D721Med (cell line): ENCODE measurements at places on chromosomes 2 and 18.

DNA sequence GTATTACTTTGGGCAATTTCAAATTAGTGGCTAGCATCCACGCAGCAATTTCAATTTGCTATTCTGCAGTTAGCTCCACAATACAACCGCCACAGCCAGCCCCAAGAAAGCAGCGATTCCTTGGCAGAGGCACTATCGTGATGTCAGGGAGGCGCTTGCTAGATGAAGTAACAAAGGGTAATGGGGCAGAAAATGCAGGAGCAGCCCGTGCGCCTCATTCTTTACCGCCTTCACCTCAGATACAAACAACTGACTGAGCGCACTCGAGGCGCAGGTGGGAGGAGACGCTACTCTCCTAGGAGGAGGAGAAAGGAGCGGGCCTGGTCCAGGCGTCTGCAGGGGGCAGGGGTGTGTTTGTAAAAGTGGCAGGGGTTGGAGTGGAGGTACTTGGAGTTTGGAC is 76.9 kb upstream of the ASB18 start:
- DNase-seq: no peak

DNA sequence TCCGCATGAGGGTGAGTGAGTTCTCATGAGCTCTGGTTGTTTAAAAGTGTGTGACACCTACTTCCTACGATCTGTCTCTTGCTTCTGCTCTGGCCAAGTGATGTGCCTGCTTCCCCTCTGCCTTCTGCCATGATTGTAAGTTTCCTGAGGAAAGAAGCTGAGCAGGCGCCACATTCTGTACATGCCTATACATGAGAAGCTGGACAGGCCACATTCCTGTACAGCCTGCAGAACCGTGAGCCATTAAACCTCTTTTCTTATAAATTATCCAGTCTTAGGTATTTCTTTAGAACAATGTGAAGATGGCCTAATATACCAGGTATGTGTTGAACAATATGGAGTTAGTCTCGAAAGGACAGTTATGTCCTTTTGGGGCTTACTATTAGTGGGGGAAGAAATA is 281.0 kb downstream of the ALK start:
- DNase-seq: no peak

GRCh38 chr2:72892506-72893173 is 5.4 kb downstream of the SPR start:
- DNase-seq: peak; percentile 54

DNA sequence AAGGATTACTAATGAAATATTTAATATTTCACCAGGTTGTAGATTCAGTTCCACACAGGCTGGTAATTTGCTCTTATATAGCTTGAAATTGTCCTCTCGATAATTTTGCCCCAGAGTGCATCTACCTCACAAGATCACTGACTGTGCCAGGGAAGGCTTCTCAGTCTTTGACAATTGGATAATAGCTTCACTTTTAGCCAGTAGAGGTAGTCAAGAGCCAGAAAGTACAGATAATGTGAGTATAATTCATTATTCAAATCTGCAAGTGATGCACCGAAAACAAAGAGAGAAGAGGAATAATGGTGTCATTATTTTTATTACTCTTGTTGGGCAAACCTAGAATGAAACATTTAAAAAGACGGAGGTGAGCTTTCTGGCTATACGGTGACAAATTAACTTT is 292.8 kb downstream of the EN1 start:
- DNase-seq: no peak

GRCh38 chr2:100924520-100925451 is 77.3 kb upstream of the RPL31 start:
- DNase-seq: no peak

GRCh38 chr2:187310701-187311100 is 137.4 kb downstream of the CALCRL start:
- DNase-seq: no peak

- no peak for DNase-seq
Observed at GRCh38 chr18:35507192-35507591, 9.4 kb upstream of the INO80C start.

- DNase-seq: no peak
Observed at GRCh38 chr2:46812361-46813019, 103.1 kb downstream of the MCFD2 start.

DNA sequence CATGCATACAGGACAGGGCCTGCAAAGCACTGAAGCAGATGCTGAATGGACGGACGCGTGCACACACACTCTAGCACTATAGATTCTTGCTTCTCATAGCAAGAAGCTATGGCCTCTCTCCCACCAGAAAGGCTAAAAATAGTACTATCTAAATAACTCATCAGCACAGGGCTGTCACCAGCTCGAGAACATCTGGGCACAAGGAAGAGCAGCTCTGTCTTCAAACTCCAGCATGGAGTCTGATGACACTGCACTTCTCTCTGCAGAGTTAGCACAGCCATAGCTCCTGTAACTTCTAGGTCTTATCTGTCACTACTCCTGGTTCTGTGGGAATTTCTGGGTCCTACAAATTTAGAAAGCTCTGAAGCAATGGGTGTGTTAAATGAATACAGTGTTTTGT is 123.5 kb downstream of the MYO5B start:
- DNase-seq: no peak

GRCh38 chr2:187055463-187055862 is 206.5 kb upstream of the ZSWIM2 start:
- DNase-seq: no peak

GRCh38 chr2:120819720-120820210 is 84.1 kb downstream of the GLI2 start:
- no peak for DNase-seq

DNA sequence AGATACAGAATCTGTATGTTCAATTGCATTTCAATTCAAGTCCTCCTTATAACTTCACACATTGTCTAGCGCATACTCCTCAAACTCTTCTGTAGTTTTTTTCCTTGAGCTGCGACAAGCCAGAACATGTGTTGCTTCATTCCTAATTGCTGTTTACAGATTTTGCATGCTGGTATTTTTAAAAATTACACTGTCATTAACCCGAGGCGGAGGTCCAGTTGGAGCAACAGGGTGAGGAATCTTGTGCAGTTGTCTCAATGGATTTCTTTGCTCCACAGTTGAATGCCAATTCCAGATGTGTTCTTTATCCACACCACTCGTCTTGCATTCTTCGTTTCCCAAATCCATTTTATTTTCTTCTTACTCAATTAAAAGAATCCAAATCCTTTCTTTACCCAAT is 16.4 kb upstream of the SERPINB13 start:
- DNase-seq: no peak

DNA sequence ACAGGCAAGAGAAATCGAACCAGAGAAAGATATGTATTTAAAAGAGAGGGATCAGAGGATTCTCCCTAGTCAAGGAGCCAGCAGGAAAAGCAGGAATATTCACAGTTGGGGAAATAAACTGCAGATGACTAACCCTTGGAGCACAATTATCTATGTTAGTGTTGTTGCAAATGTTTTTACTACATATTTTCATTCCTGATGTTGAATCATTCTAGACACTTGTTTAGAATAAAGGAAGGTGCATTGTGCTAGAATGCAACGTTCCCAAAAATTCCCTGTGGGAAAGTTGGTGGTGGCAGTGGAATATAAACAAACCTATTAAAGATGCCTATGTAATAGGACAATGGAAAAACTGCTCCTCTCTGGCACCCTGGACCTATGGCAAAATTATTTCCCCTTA is 63.3 kb downstream of the DTNA start:
- DNase-seq: no peak

GRCh38 chr2:156883804-156884203 is 373.7 kb upstream of the GALNT5 start:
- no peak for DNase-seq

DNA sequence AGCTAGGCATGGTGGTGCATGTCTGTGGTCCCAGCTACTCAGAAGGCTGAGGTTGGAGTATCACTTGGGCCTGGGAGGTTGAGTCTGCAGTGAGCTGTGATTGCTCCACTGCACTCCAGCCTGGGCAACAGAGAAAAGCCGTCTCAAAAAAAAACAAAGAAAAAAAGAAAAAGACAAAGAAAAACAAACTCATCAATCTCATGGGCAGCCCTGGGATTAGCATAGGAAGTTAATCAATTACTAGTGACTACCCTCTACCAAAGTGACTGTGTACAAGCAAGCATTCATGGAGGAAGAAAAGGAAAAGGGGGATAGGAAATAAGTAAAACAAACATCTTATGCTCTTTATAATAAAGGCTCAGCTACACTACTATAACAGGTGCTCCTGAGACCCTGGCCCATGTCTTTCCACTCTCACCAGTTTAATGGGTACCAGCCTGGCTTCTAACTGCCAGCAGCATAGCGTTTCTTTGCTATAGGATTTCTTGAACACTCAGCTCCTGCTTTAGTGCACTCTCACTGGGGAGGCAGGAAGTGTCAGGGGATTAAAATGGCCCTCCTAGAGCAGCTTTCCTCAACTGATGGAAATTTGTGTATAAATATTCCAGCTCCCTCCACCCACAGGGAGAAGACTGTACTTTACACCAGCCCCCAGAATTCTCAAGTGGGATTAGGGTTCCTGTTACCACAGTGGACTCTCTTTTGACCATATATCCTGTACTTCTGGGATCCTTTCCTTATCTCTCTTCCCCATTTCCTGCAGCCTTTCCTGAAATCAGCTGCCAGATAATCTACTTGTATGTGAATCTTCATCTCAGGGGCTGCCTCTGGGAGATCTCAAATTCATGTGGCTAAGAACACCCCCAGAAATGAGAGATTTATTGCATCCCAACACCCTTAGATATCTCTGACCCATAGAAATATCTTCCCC is 91.3 kb upstream of the GLS start:
- no peak for DNase-seq

GRCh38 chr2:200367155-200367554 is 60.7 kb downstream of the SPATS2L start:
- DNase-seq: no peak

- no peak for DNase-seq
Observed at GRCh38 chr2:232386740-232387450, 8.3 kb downstream of the ALPP start.

- no peak for DNase-seq
Observed at GRCh38 chr2:116754381-116755101, 1060.0 kb upstream of the DDX18 start.

- no peak for DNase-seq
Observed at GRCh38 chr2:191746346-191747169, 68.6 kb downstream of the NABP1 start.

DNA sequence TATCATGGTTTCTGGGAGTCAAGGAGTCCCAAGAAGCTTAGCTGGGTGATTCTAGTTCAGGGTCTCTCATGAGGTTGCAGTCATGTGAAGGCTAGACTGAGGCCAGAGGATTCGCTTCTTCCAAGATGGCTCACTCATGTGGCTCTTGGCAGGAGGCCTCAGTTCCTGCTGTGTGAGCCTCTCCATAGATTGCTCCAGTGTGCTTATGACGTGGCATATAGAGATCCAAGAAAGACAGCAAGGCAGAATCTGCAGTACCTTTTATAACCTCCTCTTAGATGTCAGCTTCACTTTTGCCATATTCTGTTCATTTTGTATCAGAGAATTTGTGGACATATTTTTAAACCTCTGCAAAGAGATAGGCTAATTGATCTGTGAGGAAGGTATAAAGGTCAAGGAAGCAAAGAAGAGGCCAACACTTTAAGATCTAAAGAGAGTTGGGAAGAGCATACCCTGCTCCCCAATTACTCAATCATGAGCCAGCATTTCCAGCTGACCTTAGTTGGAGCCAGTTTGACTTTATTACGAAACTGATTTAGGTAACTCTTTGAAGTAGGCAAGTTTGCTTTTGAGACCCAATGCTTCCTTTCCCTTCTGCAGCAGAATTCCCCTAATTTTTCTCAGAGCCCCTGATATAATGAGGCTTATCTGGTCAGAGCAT is 134.7 kb downstream of the EML6 start:
- no peak for DNase-seq

GRCh38 chr2:71226096-71226964 is 573 bp downstream of the PAIP2B start:
- DNase-seq: no peak

GRCh38 chr2:169693360-169693759 is 845 bp downstream of the CFAP210 start:
- DNase-seq: no peak

DNA sequence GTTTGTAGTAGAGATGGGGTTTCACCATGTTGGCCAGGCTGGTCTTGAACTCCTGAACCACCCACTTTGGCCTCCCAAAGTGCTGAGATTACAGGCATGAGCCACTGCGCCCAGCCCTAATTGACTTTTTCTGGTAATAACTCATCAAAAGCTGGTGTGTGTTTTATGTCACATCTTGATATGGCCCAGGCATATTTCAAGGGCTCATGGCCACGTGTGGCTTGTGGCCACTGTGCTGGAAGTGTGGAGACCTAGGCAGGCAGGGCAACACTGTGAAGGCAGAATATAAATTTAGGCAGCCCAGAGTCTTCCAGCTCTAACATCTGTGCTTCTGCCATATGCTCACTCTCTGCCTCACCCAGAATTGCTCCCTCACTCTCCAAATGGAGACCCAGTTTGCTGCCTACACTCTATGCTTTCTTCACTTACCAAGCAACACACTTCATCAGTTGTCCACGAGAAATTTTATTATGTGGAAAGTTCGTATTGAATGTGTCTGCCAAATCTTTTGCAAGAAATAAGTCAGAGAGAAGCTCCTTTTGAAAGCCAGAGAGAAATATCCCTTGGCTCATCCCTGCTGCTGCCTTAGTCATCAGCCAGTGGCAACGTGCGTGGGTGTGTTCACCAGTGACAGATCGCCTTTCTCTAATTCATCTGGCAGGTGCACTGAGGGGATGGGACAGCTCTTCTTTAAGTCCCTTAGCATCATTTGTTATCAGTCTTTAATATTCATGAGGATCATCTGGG is 129.4 kb upstream of the CXCR4 start:
- no peak for DNase-seq

DNA sequence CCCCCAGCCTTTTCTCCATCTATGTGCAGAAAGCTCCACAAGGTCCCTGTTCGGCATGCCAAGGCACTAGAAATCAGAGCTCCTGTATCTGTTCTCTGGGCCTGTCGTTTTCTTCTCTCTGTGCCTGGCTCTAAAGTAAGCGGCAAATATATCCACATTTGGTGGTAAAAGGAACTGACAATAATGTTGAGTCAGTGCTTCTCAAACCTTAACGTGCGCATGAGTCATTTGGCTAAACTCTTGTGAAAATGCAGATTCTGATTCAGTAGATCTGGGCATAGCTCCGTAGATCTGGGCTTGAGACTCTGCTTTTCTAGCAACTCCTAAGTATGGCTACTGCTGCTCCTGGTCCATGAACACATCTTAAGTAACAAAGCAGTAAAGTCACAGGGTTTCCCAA is 16.5 kb upstream of the ACSL3 start:
- no peak for DNase-seq

- DNase-seq: no peak
Observed at GRCh38 chr2:147663153-147663961, 181.5 kb upstream of the ACVR2A start.

GRCh38 chr2:215479121-215479520 is 43.3 kb upstream of the FN1 start:
- DNase-seq: no peak

DNA sequence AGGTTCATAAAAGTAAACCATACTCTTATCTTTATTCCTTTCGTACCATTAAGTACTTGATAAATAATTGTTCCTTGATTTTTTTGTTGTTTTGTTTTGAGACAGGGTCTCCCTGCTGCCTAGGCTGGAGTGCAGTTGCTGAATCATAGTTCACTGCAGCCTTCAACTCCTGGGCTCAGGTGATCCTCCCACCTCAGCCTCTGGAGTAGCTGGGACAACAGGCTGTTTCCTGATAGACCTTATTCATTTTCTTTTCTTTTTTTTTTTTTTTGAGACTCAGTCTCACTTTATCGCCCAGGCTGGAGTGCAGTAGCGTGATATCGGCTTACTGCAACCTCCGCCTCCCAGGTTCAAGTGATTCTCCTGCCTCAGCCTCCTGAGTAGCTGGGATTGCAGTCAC is 5.5 kb downstream of the KCNG3 start:
- DNase-seq: no peak

- DNase-seq: no peak
Observed at GRCh38 chr2:20623741-20624155, 27.1 kb downstream of the HS1BP3 start.

- DNase-seq: no peak
Observed at GRCh38 chr18:46054956-46055837, 16.9 kb downstream of the PSTPIP2 start.
